ENCODE measurements at places on chromosomes 1 and 21. TPM values are rescaled to one million over a fixed set of nuclear protein-coding genes. Genes with fewer than 3 reads are reported as not detected.

CHI3L1 gene
- total RNA-seq, result 0.13 TPM

CFHR3 gene
- total RNA-seq, result 1.2 TPM

CDA gene
- total RNA-seq, result 0.13 TPM

SLAMF8 gene
- 0.27 TPM for total RNA-seq

AHCTF1 gene
- 21.1 TPM for total RNA-seq

DYNLT5 gene
- total RNA-seq, result 4.0 TPM

TMEM54 gene
- 5.2 TPM for total RNA-seq

DMRTA2 gene
- total RNA-seq, result 0.04 TPM

SUSD4 gene
- total RNA-seq, result 2.7 TPM

MANEAL gene
- 2.7 TPM for total RNA-seq

KCTD3 gene
- total RNA-seq, result 36.4 TPM

MAEL gene
- 0.27 TPM for total RNA-seq

MCOLN2 gene
- 0.18 TPM for total RNA-seq
